Coronary artery (tissue), 2 donors: ENCODE measurements at places on chromosomes 11 and 22.

- peak; percentile 21 for DNase-seq
These were observed 180.6 kb downstream of the ADAMTS15 start for GRCh38 chr11:130629039-130629438.

GRCh38 chr11:64659417-64660144 is 63.4 kb downstream of the NRXN2 start:
- no peak for DNase-seq

DNA sequence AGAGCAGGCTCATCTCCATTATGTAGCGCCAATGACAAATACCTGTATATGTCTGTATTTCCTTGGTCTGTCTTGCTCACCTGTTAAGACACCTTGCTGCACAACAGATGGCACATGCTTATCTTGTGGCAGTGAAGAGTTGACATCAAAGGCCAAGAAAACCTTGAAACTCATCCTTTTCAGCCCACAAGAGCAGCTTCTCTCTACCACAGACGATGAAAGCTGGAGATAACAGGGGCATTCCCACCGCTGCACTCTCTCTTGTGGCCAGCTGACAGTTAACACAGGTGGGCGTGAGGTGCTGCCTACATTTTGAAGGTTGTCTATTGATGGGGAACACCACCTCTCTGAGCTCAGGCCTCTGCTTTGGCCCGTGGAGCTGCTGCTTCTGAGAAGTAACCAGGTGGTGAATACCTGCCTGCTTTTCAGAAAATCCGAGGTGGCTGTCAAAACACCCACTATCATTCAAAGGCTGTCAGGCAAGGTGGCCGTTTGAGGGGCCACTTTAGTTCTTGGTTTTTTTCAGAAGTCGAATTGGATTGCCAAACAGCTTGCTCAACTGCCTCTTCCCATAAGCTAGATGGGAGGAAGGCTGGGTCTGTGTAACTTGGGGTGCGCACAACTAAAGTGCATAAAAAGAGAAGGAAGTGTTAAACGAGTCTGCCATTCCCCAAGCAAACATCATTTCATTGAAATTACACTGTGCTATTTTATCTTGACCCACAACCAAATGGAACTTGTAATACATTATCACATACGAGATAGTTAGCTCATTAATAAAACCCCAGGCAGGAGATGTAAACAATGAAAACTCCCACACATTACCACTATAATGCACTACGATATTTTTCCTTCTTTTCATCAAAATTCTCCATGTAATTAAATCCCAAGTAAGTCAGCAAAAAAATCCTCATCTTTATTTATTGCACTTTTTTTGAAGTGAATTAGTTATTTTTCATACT is 87.1 kb upstream of the RAG2 start:
- no peak for DNase-seq

- no peak for DNase-seq
These were observed 40.6 kb downstream of the MUC6 start for GRCh38 chr11:995752-996420.

- no peak for DNase-seq
These were observed 115.6 kb downstream of the DSCAML1 start for GRCh38 chr11:117681438-117681837.

GRCh38 chr22:25718135-25718840 is 23.7 kb upstream of the MYO18B start:
- DNase-seq, result no peak

GRCh38 chr11:113896156-113896879 is 8.3 kb upstream of the HTR3B start:
- no peak for DNase-seq

DNA sequence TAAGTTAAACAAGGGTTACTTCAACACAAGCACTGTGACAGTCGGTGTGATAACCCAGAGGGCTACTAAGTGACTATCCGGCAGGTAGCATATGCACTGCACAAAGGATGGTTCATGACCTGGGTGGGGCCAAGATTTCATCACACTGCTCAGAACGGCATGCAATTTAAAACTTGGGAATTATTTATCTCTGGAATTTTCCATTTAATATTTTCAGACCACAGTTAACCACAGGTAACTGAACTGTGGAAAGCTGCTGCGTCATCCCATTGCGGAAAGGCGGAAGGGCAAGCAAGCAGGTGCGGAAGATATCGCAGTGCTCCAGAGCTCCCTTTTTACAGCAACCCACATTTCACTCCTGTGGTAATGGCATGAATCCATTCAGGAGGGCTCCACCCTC is 540.8 kb downstream of the INSC start:
- no peak for DNase-seq

DNA sequence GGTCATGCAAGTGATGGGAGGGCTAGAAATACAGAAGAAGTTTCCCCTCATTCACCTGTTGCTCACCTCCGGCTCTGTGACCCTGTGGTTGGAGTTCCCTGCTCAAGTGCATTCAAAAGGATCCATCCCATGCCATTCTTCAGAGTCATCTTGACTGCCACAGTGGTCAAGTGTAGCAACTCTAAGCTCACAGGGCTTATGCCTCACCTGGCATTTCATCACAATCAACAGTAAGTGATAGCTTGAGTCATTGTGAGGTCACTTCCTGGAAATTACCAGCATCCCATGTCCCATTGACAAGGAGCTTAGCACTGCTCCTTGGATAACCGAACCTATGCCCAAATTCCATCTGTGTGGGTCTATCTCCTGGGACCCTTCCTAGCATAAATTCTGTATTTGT is 55.6 kb downstream of the OR4C45 start:
- no peak for DNase-seq

DNA sequence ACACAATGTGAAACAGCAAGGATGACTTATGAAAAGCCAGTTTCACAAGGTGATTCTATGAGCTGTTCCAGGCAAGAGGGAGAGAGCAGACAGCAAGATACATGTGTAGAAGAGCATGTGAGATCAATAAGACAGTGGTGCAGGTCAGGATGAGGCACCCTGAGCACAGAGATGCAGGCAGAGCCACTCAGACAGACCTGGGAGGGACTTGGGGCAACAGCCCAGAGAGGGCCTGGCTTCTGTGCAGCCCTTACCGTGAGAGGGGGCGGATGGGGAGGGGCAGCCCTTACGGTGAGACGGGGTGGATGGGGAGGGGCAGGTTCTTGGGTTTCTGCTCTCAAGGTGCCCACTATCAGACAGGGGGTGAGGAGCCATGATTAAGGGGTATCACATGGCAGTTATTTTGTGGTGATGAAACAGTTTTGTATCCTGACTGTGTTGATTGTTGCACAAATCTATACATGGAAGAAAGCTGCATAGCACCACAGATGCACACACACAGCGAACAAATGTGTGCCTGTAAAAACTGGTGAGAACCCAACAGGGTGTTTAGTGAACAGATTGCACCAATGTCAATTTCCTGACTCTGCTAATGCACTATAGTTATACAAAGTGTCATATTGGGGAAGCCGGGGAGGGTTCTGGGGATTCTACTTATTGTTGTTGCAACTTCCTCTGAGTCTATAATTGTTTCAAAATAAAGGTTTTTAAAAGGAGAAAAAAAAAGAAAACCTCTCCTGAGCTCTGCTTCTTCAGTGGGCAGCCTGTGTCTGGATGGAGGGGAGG is 5.2 kb upstream of the C22orf42 start:
- DNase-seq, result peak; percentile 50

GRCh38 chr11:115363921-115364320 is 140.3 kb downstream of the CADM1 start:
- DNase-seq, result no peak

- DNase-seq, result no peak
These were observed 3913.9 kb upstream of the OR11H1 start for GRCh38 chr22:11613898-11614755.

DNA sequence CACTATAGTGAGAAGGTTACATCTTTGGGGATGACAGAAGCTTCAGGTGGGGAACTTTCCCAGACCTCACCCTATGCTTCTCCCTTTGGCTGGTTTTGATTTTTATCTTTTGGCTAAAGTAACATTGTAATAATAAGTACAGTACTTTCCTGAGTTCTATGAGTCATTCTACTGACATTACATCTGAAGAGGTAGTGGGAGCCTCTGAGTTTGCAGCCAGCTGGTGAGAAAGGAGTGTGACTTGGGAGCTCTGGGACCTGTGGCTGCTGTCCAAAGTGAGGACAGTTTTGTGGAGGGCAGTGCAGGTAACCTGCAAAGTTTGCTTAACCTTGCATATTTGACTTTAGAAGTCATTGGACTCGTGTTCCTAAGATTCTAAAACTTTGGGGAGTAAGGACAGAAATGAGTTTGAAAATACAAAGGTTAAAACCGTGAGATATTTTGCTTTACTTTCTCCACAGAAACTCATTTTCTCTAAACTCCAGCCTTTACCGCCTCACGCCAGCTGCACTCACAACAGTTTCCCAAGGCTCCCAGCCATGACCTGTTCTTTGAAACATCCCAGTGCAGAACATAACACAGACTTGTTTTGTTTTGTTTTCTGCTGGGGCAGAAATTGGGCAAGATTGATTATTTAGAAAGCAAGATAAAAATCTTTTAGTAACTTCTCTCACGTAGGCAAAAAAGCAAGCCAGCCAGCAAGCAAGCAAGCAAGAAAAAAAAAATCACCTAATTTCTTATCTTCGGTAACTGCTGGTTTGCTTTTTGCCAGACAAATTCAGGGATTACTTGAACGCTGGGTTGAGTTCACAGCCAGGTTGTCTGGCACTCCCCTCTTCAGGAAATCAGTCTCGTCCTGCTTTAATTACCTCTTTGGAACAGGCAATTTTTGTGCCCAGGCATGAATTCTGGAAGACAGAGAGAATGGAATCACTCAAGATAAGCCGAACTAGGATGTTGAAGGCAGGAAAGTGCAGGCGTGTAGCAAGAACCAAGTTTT is 478.3 kb upstream of the ISX start:
- no peak for DNase-seq

DNA sequence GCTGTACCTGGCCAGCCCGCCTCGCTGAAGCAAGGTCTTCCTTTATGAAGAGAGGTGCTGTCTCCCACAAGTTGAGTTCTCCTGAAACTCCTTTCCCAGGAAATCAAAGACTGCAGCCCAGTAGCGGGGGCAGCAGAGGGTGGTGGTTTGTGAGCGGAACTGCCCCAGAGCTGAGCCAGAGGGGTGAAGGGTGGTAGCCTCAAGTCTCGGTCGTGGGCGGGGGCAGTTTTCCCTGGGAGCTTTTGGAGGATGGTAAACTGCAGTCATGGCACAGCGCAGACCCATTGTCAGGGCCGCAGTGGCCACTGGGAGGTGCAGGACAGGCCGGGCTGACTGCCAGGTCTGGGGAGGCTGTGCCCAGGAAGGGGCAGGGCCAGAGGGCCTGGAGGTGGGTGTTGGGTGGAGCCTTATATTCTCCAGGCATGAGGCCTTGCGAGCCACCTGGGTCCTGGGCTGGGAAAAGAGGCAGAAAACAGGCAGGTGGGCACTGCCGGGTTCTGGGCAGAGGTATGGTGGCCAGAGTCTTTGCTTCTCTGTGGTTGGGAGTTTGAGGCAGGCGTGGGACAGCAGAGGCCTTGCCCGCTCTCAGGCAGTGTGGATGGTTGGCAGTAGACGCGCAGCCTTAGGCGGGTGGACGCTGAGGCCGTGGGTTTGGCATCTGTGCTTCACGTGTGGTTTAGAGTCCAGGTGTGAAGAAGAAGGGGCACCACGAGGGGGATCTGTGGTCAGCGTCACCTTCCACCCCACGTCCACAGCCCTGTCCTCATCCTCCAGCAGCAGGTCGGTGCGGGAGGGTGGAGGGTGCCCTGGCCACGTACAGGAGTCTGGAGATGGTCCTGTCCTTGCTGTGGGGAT is 1176.4 kb downstream of the BRD1 start:
- DNase-seq, result no peak

- no peak for DNase-seq
These were observed 16.1 kb upstream of the PIM3 start for GRCh38 chr22:49944399-49944891.

- DNase-seq, result no peak
These were observed 6.6 kb upstream of the ARAP1 start for GRCh38 chr11:72758690-72759389.

- DNase-seq, result no peak
These were observed 35.2 kb downstream of the SHISAL1 start for GRCh38 chr22:44277386-44278135.

- peak; percentile 87 for DNase-seq
These were observed 486 bp downstream of the STIM1 start for GRCh38 chr11:3855808-3856491.

DNA sequence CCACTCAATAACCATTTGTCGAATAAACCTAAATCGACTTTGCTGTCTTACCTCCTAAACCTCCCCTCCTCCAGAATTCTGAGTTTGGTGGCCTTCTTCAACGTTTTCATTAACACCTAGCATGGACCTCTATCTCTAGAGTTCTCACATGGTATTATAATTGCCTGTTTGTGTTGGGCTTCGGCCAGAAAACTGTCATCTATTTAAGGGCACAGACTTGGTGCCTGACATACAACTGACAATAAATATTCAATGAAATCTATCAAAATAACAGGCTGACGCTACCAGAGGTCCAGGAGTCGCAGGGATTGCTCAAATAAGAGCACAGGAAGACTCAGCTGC is 687 bp downstream of the ALKBH8 start:
- no peak for DNase-seq
